ENCODE measurements at places on chromosomes 3 and 15.

DNA sequence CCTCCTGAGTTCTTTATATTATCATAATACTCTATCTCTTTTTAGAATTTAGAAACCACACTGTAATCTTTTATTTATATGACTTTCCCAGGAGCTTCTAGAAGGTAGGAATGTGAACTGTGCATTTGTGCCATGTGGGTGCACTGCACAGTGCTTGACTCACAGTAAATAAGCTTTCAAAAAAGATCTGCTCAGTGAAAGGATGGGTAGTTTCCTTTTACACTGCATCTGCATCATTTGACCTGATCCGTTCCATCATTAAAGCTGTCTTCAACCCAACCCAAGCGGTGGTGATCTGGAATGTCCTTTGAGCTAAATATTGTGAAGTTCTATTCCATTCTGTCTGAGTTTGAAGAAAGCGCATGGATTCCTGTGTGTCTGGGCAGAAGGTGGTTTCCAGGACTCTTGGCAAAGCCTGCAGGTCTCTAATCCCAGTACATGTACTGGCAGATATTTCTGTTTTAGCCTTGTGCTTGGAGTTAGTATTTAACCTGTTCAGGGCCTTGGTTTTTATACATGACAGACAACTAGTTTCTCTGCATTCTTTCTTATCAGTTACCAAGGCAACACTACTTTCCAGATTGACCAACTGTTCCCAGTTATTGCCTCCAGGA is 96.7 kb downstream of the DHX30 start:
- no peak for DNase-seq

GRCh38 chr3:184379358-184380184 is at the start of gene CHRD:
CHRD (plus strand) TSS chr3:184380054; CDS start chr3:184380319, 265 bp downstream.
- no peak for DNase-seq

GRCh38 chr15:54150255-54150654 is 172.0 kb downstream of the UNC13C start:
- no peak for DNase-seq

DNA sequence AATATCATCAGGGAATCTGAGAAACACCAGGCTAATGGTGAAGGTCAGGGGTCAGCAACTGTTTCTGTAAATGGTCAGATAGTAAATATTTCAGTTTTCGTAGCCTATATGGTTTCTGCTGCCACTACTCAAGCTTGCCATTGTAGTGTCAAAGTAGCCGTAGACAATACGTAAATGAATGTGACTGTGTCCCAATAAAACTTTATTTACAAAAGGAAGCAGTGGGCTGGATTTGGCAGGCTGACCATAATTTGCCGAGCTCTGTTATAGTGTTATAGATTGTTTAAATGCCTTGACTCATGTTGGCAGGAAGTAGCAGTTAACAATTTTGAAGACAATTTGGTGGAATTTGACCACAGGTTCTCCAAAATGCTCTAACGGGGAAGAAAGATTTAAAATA is 548.2 kb downstream of the FOXP1 start:
- no peak for DNase-seq

DNA sequence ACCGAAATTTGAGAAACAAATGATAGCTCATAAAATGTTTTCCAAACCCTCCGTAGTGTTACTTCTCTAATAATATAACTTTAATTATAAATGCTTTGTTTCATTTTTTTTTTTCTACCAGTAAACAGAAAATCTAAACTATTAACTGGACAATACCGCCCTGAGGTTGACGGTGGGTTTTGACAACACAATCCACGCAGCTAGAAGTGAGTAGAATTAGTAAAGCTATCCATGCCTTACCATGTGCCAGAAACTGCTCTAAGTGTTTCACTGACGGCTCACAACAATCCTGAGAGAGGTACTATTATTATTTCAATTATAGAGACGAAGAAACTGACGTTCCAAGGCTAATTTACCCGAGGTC is 410 bp downstream of the NDUFAF1 start:
- DNase-seq: no peak

GRCh38 chr3:12681089-12681942 is 17.4 kb upstream of the RAF1 start:
- DNase-seq: no peak

DNA sequence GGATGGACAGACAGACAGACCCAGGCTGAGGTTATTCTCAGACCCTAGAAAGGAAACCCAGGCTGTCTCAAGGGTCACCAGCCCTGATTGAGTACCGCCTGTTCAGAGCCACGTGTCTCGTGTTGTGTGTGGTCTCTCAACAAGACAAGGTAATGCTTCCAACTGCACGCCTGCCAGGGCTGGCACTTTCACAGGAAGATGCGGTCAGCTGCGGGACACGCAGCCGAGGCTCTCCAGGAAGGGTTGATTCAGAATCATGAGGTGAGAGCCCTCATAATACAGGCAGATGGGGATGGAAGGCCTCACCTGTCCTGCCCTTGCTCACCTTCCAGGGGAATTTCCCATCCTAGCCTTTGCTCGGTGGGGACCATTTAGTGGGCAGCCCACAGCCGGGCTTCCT is 81.4 kb downstream of the TOP2B start:
- no peak for DNase-seq

- no peak for DNase-seq
Observed at GRCh38 chr15:62365795-62366442, 200.8 kb upstream of the C2CD4B start.

DNA sequence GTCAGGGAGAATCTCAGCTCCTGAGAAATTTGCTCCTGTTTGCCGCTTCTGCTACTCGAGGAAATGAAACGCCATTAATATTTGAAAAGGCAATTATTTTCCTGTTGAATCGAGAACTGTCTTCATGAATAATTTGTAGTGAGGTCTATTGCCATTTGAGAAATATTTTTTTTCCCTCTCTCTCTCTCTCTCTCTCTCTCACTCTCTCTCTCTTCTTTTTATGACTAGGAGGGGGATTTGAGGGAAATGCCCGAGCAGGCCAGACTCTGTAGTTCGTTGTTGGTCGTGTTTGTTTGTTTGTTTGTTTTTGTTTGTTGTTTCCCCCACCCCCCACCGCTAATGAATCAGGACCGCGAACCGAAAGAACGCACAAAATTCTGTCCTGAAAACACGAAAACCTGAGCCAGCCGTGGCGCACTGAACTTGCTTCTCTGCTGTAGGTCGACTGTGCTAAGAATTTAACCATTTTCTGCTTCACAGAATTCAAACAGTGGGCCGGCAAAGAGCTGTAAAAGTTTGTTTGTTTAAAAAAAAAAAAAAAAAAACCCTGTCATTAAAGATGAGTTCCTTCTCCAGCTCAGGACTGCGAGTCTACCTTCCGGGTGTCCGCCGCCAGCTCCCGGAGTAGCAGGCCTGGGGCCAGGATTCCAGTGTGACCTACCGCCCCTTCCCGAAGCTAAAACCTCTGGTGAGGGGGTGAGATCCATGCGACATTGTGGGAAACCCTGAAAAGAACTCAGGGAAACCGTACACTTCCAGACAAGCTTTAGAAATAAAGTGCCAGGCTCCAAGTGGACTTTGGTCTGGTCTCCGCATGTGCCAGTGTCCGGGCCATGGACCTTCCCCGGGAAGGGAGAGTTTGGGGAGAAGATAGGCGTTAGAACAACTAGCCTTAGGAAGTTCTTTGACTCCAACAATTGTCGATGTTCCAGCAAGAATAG is 12.1 kb downstream of the ZIC4 start:
- no peak for DNase-seq

DNA sequence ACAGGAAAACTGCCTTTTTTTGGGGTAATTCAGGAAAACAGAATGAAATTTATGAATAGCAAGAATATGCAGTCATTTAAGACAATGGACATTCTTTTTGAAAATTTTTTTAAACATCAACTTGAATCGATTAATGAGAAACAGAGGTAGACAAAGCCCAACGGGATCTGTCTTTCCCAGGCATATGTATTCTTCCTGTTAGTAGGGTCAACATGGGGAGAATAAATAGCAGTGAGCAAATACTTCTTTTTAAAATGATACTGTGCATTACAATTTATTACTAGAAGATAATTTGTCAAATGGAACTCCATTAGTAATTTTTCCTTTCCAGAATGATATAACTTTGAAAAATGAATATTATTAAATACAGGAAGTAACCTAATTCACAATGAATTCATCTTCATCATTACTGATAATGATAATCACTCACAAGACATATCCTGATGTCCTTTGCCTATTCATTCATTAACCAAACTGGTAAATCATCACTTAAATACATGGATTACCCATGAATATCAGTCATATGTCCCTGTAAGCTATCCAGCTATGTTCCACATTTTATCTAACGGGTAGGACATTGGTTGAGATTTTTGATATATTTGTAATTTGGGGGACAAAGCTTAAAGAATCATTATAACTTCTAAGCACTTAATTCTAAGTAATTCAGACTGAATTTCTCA is 209.2 kb upstream of the CDIN1 start:
- DNase-seq: no peak

- no peak for DNase-seq
Observed at GRCh38 chr15:80568298-80568697, 126.8 kb upstream of the ABHD17C start.

- no peak for DNase-seq
Observed at GRCh38 chr15:54410481-54410880, 432.2 kb downstream of the UNC13C start.

- DNase-seq: no peak
Observed at GRCh38 chr3:194162817-194163584, 27.1 kb downstream of the HES1 start.

- DNase-seq: no peak
Observed at GRCh38 chr3:33426630-33427317, 13.4 kb downstream of the UBP1 start.

DNA sequence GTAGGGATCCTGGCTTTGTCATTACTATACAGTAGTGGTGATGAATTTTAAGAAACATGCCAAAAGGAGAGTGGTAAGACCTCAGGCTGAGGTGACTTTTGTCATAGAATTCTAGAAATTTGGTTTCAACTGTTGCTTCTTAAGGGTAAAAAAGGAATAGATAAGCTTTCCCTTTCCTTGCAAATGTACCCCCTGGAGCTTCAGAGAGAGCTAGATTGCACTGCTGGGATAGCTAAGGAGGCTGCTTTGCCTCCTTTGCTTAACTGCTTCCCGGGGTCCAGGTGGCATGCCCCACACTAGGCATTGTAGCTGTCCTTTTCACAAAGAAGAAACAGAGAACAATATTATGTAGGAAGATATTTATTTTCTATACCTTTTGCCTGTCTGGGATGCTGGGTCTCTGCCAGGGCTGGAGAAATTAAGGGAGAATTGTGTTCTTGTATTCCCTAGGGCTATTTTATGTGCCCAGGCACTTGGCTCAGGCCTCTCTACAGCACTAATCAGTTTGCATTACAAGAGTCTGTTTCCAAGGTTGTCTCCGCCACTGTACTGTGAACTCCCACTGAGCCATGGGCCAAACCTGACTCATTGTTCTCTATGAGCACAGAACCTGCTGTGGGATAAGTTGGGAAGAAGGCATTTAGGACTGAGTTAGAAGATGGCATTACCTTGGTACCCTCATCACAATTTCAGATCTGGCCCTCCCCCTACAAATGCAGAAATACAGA is 460.0 kb downstream of the PDCD6IP start:
- no peak for DNase-seq

DNA sequence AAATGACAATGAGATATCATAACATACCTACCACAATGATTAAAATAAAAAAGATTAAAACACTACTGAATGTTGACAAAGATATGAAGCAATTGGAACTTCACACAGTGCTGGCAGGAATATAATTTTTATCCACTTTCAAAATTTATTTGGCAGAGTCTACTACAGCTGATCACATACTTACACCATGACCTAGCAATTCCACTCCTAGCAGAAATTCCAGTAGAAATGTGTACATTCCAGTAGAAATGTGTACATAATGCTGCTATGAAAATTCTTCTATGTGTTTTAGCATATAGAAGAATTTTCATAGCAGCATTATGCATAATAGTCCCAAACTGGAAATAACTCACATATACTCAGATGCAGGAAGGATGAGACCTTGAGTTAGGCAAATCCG is 43.5 kb downstream of the IFT57 start:
- no peak for DNase-seq

DNA sequence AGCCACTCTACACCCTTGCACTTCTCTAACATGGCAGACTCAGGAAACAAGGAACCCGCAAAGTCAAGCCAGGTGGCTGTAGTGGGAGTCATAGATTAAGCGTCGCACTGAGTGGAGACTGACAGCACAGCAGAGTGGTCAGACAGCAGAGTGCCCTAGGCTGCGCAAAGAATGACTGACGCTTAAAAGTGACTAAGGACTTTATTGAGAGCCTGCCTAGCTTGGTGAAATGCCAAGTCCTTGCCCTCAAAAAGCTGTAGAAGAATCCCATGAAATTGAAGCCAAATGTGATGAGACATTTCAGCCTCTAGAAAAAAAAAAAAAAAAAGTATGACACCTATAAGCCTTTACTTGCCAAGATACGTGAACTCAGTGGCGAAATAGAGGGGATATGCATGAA is 30.2 kb downstream of the NCEH1 start:
- DNase-seq: no peak

- DNase-seq: no peak
Observed at GRCh38 chr3:46215810-46216414, 7.8 kb upstream of the CCR1 start.

- no peak for DNase-seq
Observed at GRCh38 chr15:101723171-101723873, 951 bp downstream of the TARS3 start.

DNA sequence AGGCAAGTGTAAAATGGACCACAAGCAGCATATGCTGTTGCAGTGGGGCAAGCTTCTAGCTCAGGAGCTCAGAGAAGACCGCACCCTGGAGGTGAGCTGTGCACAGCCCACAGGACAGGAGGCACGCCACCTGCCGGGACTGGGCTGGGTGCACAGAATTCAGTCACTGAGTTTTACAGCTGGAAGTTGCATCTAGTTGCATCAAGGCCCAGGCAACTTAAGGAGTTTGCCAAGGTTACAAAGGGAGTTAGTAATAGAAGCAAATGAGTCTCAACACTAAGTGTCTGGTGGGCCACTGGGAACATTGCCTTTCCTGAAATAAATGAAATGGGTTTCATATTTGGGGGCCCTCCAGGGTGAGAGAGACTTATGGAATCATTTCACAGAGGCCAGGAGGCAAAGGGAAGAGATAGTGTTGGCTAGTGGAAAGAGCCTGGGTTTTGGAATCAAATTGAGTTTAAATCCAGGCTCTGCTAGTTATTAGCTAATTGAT is 36.0 kb upstream of the TIMP4 start:
- no peak for DNase-seq

DNA sequence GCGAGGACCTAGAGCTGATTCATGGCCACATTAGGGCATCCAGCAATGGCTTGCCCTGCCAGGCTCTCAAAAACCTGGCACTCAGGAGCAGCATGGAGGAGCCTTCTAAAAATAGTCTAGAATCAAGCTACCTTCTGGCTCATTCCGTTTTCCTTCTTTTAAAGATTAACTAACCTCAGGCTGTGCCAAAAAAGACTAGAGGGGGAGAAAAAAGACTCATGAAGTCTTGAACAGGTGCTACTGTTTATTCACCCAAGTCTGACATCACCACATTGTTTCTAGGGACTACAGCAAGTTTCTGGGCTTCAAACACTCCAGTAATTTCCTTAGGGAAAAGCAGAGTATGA is 125.8 kb downstream of the TNIK start:
- no peak for DNase-seq
